DND-41 (cell line): ENCODE measurements at places on chromosomes 5 and 9.

- H3K27ac ChIP-seq, result no peak overlapping the region
- H3K27me3 ChIP-seq, result peaks cover 5% of the 10 kb centered on the region
- H3K4me3 ChIP-seq, result no peak overlapping the region
- no peaks in the 10 kb centered on the region for H3K36me3 ChIP-seq
- DNase-seq, result no peak
Observed at GRCh38 chr5:135140446-135141204, 106.6 kb upstream of the PITX1 start.

GRCh38 chr5:135087950-135088349 is 53.9 kb upstream of the PITX1 start:
- no peak for DNase-seq
- H3K27ac ChIP-seq, result no peak overlapping the region
- H3K4me1 ChIP-seq, result no peaks in the 10 kb centered on the region
- H3K27me3 ChIP-seq, result no peaks in the 10 kb centered on the region
- H3K36me3 ChIP-seq, result no peaks in the 10 kb centered on the region

- H3K27ac ChIP-seq, result no peak overlapping the region
- no peak for DNase-seq
- H3K27me3 ChIP-seq, result no peaks in the 10 kb centered on the region
- H3K4me3 ChIP-seq, result no peak overlapping the region
Observed at GRCh38 chr5:116453988-116454411, 120.6 kb downstream of the SEMA6A start.

- no peaks in the 10 kb centered on the region for H3K4me1 ChIP-seq
- no peak overlapping the region for H3K27ac ChIP-seq
- no peak for DNase-seq
- H3K4me3 ChIP-seq, result no peak overlapping the region
- H3K27me3 ChIP-seq, result peaks cover 3% of the 10 kb centered on the region
Observed at GRCh38 chr5:115472271-115473025, 72.1 kb downstream of the FEM1C start.

- no peaks in the 10 kb centered on the region for H3K36me3 ChIP-seq
- no peak overlapping the region for H3K27ac ChIP-seq
- H3K4me3 ChIP-seq, result no peak overlapping the region
- no peaks in the 10 kb centered on the region for H3K27me3 ChIP-seq
- no peaks in the 10 kb centered on the region for H3K4me1 ChIP-seq
Observed at GRCh38 chr5:115402822-115403577, 106.5 kb upstream of the CCDC112 start.

DNA sequence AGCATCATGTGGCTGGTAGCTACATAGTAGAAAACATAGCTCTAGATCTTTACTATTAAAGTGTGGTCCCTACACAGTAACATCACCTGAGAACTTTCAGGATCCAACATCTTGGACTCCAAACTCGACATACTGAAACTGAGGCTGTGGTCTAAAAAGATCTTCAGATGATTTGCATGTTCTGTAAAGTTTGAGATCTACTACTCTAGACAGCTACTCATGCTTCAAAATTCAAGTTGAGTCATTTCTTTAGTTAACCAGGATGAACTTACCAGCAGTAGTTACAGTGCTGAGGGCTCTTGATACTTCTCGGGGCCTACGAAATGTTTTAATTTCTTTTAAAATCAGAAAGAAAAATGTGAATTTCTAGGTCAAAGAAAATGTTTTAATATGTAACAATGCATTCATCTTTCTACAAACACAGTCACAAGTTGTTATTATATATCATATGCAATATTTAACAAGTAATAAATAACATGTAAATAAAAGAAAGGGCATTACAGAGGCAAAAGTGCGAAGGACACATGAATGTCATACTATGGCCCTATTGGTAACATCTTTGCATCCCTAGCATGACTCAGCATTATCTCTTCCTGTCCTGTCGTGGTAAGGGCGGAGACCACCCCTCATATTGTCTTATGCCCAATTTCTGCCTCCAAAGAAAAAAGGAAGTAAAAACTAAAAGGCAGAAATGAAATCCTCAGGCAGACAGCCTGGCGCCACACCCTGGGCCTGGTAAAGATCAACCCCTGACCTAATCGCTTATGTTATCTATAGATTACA is 563.9 kb upstream of the TLE4 start:
- no peaks in the 10 kb centered on the region for H3K4me1 ChIP-seq
- no peaks in the 10 kb centered on the region for H3K27me3 ChIP-seq
- H3K27ac ChIP-seq, result no peak overlapping the region
- no peaks in the 10 kb centered on the region for H3K36me3 ChIP-seq
- H3K4me3 ChIP-seq, result no peak overlapping the region

- no peak overlapping the region for H3K4me3 ChIP-seq
- no peaks in the 10 kb centered on the region for H3K36me3 ChIP-seq
Observed at GRCh38 chr5:128773378-128773777, 191.9 kb upstream of the SLC27A6 start.

- no peaks in the 10 kb centered on the region for H3K27me3 ChIP-seq
- H3K4me3 ChIP-seq, result no peak overlapping the region
- no peaks in the 10 kb centered on the region for H3K4me1 ChIP-seq
- DNase-seq, result no peak
- no peak overlapping the region for H3K27ac ChIP-seq
Observed at GRCh38 chr5:2742921-2743679, 8.4 kb downstream of the IRX2 start.

DNA sequence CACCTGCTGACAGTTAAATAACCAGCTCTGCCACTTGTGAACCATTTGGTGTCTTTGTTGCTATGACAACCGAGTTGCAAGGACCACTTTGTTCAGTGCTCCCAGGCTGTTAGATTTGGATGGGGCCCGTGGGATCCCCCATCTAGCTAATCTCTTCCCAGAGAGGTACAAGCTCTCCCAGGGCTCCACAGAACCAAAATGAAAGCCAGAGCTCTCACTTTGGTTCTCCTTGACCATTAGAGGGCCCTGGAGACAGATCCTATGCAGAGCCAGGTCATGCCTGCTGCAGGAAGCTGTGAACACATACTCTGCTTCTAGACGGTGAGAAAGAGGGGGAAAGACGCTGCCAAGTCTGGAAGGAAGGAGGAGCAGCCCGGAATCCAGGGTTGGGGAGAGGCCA is 224.6 kb downstream of the GABBR2 start:
- H3K4me1 ChIP-seq, result no peaks in the 10 kb centered on the region
- no peak for DNase-seq
- no peaks in the 10 kb centered on the region for H3K36me3 ChIP-seq

GRCh38 chr9:96611302-96611701 is 8.3 kb downstream of the CDC14B start:
- H3K27me3 ChIP-seq, result peaks cover 12% of the 10 kb centered on the region
- no peak overlapping the region for H3K27ac ChIP-seq
- H3K4me1 ChIP-seq, result no peaks in the 10 kb centered on the region
- no peak for DNase-seq

GRCh38 chr5:19001054-19001453 is 986.9 kb downstream of the CDH18 start:
- no peaks in the 10 kb centered on the region for H3K27me3 ChIP-seq
- H3K4me3 ChIP-seq, result no peak overlapping the region

DNA sequence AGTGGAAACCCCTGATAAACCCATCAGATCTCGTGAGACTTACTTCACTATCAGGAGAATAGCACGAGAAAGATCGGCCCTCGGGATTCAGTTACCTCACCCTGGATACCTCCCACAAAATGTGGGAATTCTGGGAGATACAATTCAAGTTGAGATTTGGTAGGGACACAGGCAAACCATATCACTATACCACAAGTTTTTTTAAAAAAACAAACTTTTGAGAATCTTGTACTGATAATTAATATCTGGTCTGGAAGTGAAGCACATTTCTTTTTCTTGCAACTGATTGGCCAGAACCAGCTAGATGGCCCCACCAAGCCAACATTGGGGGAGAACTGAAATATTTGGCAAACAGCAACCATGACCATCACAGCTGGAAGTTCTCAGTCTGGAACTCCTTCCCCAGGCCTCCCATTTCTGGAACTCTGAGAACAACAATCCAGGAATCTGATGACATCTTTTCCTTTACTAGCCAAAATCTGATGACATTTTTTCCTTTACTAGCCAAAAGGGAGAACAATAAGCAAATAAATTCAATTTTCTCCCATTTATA is 51.8 kb upstream of the CDKN2B start:
- H3K27ac ChIP-seq, result no peak overlapping the region
- H3K4me1 ChIP-seq, result no peaks in the 10 kb centered on the region
- no peaks in the 10 kb centered on the region for H3K27me3 ChIP-seq

- H3K36me3 ChIP-seq, result peaks cover 4% of the 10 kb centered on the region; the same call in 1 of the 2 replicates
- no peaks in the 10 kb centered on the region for H3K27me3 ChIP-seq
- H3K4me1 ChIP-seq, result no peaks in the 10 kb centered on the region
- no peak for DNase-seq
- H3K4me3 ChIP-seq, result no peak overlapping the region
Observed at GRCh38 chr5:94064025-94064424, 322.6 kb upstream of the POU5F2 start.

- H3K27ac ChIP-seq, result no peak overlapping the region
- H3K27me3 ChIP-seq, result no peaks in the 10 kb centered on the region
- H3K4me1 ChIP-seq, result no peaks in the 10 kb centered on the region
- no peaks in the 10 kb centered on the region for H3K36me3 ChIP-seq
Observed at GRCh38 chr9:6739218-6739617, 18.6 kb upstream of the KDM4C start.

DNA sequence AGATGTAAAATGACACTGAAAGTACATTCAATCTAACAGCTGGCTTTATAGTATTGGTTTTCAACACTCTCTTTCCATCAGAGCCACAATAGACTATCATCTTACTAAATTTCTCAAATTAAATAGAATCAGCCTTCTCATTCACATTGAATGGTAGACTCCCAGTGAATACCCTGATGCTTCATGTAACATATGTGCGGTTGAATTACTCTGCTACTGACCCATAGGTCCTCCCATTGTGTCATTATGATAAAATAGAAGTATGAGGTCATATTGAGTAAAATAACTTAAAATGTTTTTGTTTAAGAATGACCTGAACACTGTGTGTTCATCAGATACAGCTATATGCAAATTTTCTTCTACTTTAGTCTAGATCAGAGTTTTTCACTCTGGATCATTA is 75.9 kb upstream of the ADAMTSL1 start:
- no peak overlapping the region for H3K27ac ChIP-seq
- H3K4me1 ChIP-seq, result no peaks in the 10 kb centered on the region
- no peak for DNase-seq
- no peak overlapping the region for H3K4me3 ChIP-seq
- no peaks in the 10 kb centered on the region for H3K36me3 ChIP-seq

- no peak overlapping the region for H3K27ac ChIP-seq
- no peaks in the 10 kb centered on the region for H3K4me1 ChIP-seq
- no peak for DNase-seq
- no peaks in the 10 kb centered on the region for H3K36me3 ChIP-seq
- H3K4me3 ChIP-seq, result no peak overlapping the region
Observed at GRCh38 chr9:116191576-116192415, 38.2 kb downstream of the PAPPA start.

DNA sequence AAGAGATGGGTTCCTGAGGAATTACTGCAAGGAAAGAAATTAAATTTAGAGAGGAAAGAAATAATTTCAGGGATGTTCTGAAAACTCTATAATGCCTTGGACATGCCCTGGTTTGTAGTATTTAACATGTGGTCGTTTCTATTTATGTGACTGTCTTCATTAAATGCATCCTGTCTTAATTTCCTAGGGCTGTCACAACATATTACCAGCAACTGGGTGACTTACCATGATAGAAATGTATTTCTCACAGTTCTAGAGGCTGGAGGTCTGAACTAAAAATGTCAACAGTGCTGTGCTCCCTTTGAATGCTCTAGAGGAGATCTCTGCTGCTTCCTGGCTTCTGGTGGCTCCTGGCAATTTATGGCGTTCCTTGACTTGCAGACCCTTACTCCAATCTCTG is 287.7 kb downstream of the FBXL7 start:
- H3K27ac ChIP-seq, result no peak overlapping the region
- H3K4me3 ChIP-seq, result no peak overlapping the region
- H3K4me1 ChIP-seq, result no peaks in the 10 kb centered on the region
- no peak for DNase-seq
- H3K27me3 ChIP-seq, result no peaks in the 10 kb centered on the region

DNA sequence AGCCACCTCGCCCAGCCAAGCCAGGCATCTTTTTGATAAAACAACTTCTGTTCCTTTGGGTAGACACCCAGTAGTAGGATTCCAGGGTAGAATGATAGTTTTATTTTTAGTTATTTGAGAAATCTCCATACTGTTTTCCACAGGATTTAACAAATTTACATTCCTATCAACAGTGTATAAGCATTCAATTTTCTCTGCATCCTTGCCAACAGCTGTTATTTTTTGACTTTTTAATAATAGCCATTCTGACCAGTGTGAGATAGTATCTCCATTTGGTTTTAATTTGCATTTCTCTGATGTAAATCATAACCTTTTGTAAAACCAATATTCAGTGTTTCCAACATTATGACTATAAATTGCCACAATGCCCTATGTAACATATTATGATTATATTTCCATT is 28.2 kb upstream of the CCNB1 start:
- no peak overlapping the region for H3K27ac ChIP-seq
- no peaks in the 10 kb centered on the region for H3K27me3 ChIP-seq
- no peaks in the 10 kb centered on the region; the same call in 1 of the 2 replicates for H3K36me3 ChIP-seq
- no peak overlapping the region for H3K4me3 ChIP-seq
- H3K4me1 ChIP-seq, result no peaks in the 10 kb centered on the region

DNA sequence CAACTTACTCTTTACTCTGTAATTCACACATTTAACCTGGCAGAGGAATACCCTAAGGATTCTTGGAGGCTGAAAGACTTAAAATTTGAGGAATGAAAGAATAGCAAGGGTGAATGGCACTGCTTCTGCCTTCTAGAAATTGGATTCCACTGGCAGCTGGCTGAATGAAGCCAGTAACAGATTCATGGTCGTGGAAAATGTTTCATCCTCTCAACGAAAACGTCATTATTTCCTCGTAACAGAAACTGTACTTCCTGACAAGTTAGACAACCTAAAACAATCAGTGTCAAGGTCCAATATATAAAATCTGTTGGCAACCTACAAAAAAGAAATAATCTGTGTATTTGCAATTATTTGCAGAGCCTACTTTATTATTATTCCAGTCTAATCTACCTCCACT is 39.7 kb downstream of the BNC2 start:
- H3K27ac ChIP-seq, result no peak overlapping the region
- H3K4me3 ChIP-seq, result no peak overlapping the region
- no peaks in the 10 kb centered on the region for H3K4me1 ChIP-seq
- no peaks in the 10 kb centered on the region for H3K27me3 ChIP-seq
- no peak for DNase-seq

DNA sequence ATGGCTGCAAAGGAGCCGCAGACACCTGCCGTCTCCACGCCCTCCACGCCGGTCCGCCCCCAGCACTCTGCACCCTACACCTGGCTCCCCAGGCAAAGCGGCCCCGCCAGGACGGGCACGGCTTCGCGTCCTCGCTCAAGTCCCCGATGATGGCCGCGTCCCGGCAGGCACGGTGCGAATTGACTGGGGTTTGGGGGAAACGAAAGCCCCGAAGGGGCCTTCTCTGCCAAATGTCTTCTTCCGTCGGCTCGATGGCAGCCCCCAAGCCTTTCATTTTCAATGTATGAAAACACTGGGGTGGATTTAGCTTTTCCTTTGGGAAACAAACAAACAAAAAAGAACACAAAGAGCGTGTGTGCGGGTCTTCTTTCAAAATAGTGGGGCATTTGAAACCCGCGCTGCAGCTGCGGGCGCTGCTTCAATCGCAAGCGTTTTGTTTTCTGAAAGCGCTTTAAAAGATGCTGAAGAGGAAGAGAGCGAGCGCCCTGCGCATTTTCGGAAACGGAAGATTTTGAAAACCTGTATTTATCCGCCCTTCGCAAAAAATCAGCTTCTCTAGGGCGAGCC is 160.0 kb downstream of the RMI1 start:
- no peak overlapping the region for H3K27ac ChIP-seq
- H3K36me3 ChIP-seq, result no peaks in the 10 kb centered on the region
- no peak overlapping the region for H3K4me3 ChIP-seq
- H3K4me1 ChIP-seq, result no peaks in the 10 kb centered on the region
